T-helper 2 cell treated with Interferon-gamma antibody and Interleukin-4, amounts not matched to agents 5 μg/mL and 100 μg/mL, for 36 hours (primary cell): ENCODE measurements at places on chromosomes 6 and 20.

- H3K4me1 ChIP-seq = peaks cover 24% of the 10 kb centered on the region
- DNase-seq = peak; percentile 42
- peaks cover 2% of the 10 kb centered on the region for H3K27me3 ChIP-seq
- peak overlapping the region; percentile 68 for H3K4me3 ChIP-seq
- peak overlapping the region; percentile 59 for H3K27ac ChIP-seq
These were observed 117.3 kb downstream of the OPRM1 start for GRCh38 chr6:154156135-154156896.

- no peaks in the 10 kb centered on the region for H3K27me3 ChIP-seq
- H3K4me1 ChIP-seq = peaks cover 11% of the 10 kb centered on the region
- no peak for DNase-seq
- H3K27ac ChIP-seq = peak overlapping the region; percentile 20
These were observed 19.6 kb downstream of the SERPINB6 start for GRCh38 chr6:2951728-2952127.

DNA sequence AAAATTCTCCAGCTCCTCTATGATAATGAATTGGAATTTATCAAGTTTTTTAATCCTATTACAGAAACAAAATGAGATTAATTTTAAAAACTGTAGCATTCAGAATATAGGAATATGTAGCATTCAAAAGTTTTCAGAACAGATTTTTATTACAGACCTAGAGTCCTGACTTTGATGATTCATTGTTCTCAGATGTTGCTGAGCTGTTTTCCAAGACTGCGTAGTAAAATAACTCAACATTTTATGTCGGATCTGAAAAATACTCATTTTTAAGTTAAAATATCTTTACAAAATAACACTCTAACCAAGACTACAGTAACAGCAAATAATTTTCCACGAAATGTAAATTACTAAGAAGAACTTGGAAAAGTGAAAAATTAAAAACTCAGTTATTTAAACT, 67.1 kb downstream of the SYCP2 start:
- H3K36me3 ChIP-seq = no peaks in the 10 kb centered on the region
- DNase-seq = no peak
- no peak overlapping the region for H3K27ac ChIP-seq
- H3K4me3 ChIP-seq = no peak overlapping the region

DNA sequence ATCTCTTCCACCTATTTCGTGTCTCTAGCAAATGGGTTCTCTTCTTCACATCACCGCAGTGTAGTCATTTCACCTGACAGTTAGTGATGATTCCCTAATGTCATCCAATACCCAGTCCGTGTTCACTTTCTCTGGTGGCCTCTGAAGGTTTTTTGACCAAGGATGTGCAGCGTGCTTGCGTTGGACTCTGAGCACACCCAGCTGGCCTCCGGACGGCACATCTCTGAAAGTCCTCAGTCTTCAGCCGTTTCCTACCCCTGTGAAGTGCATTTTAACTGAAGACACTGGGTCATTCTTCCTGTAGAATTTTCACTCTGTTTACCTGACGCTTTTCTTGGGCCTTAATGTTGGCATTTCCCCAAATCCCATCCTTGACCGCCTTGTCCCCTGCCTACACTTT, 98.7 kb downstream of the ERMARD start:
- H3K27ac ChIP-seq = no peak overlapping the region
- H3K36me3 ChIP-seq = no peaks in the 10 kb centered on the region
- no peak overlapping the region for H3K4me3 ChIP-seq
- H3K4me1 ChIP-seq = no peaks in the 10 kb centered on the region
- no peak for DNase-seq
